Stimulated activated CD4-positive, alpha-beta T cell treated with anti-CD3 and anti-CD28 coated beads, Interleukin-15, amount 100 ng/mL, for 48 hours (primary cell): ENCODE measurements at places on chromosomes 4 and X.

DNA sequence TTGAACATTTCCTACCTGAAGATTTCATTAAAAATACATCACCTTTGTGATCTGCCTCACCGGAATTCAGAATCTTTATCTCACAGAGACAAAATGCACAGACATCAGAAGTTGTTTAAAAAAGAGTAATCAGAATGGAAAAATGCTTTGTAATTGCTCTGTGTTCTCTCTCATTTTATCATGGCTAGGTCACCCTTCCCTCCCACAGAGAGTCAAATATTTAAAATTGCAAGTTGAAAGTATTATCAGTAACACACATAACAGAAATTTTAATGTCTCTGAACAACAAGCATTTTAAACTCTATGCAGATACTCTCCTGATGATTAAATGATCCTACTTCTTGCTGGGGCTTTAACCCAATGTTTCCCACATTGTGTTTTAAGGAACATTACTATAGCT, 362.0 kb downstream of the CBLL2 start:
- no peak for DNase-seq

DNA sequence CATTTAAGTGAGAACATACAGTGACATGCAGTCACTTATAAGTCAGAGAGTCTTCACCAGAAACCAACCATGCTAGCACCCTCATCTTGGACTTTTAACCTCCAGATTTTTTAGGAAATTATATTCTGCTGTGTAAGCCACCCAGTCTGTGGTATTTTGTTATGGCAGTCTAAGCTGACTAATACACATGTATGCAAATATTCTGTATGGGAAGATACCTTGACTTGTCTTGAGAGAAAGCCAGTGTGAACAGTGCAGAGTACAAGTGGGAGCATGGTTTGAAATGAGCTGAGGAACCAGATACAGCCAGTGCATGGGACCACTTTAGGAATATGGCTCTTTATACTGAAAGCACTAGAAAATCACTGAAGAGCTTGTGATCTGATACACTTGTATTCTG, 110.4 kb upstream of the MAP9 start:
- DNase-seq = no peak

DNA sequence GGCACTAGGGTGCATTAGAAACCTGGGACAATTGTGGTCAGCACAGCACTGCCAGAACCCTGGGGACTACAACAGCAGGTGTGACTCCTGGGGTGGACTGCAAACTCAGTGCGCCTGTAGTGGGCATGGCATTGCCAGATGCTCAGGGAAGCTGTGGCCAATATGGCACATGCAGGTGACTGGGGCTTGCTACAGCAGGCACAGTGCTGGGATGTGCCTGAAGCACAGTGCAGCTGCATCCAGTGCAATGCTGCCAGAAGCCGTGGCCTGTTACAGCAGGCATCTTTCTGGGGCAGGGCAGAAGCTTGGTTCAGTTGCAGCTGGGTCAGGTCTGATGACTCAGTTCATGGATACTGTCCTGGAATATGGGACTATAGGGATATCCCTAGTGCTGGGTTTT, 445.8 kb downstream of the CCSER1 start:
- DNase-seq = no peak

GRCh38 chr4:107432451-107432850, 287.6 kb downstream of the PAPSS1 start:
- no peak for DNase-seq

DNA sequence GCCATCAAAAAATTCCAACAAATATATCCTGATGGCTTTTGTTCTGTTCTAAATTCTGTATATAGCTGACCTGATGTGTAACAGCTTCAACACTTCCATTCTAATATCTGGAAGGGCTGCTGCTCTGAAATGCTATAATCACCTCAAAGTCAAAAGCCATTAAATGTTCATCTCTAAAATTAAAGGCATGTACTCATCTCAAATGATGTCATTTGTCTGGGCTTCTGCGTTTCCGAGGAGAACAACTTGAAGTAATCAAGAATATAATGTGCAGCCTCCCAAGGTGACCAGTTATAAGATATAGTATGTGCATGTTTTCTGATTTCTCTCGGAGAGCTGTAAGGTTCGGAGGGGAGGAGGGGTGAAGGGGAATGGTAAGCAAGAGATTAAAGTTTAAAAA, 237.6 kb downstream of the SCFD2 start:
- no peak for DNase-seq

GRCh38 chrX:154329294-154329693, 33.7 kb downstream of the TKTL1 start:
- DNase-seq = no peak

- no peak for DNase-seq
Measured at GRCh38 chrX:121014826-121015225, 29.3 kb upstream of the CT47A1 start.

- DNase-seq = no peak
Measured at GRCh38 chr4:15652841-15653240, 2.3 kb downstream of the FBXL5 start.

DNA sequence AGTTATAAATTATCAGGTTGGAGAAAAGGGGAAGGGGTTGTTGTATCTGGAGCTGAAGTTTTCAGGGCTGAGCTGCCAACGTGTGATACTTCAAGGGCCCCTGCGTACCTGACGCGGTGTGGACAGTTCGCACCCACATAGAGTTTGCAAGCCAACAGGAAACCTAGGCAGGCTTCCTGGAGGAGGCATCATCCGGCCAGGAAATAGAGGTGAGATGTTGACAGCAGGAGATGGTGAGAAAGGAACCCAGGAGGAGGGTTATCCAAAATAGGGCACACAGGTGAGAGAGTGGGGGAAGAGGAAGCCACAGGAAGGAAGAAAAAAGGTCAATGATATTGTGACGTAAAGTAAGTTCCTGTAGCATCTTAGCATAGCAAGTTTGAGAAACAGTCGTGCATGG, 127.2 kb downstream of the DHRSX start:
- DNase-seq = no peak

DNA sequence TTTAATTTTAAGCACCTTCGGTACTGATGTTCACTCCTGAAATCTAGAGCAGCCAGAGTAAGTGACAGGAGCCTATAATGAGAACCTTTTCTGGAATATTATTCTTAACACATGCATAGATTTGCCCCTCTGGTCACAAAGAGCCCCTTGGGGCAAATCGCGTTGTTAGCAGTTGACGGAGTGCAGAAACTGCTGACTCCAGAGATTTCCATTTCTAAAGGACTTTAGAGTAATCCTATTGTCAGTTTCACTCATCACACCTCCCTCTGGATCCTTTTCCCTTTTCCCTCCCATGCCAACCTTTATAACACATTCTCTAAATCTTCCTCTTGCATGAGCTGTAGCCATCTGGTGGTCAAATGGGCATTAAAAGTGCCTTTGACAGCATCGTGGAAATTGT, 264.9 kb upstream of the PRPS2 start:
- no peak for DNase-seq

DNA sequence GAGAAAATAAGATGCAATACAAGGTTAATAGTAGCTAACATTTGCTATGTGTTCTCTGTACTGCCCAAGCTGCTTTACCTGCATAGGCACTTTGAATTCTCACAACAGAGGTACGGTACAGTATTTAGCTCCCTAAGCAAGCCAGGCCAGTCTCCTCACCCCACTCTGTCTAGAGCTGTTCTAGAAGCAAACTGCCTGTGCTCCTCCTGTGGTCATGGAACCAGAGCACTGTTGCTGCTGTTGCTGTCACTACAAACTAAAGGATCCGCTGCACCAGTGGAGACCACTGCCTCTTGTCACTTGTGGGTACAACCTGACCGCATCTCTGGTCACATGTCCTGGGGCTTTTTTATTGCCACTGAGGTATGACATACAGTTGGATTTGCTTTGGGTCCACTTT, 19.6 kb downstream of the ZNF330 start:
- no peak for DNase-seq

DNA sequence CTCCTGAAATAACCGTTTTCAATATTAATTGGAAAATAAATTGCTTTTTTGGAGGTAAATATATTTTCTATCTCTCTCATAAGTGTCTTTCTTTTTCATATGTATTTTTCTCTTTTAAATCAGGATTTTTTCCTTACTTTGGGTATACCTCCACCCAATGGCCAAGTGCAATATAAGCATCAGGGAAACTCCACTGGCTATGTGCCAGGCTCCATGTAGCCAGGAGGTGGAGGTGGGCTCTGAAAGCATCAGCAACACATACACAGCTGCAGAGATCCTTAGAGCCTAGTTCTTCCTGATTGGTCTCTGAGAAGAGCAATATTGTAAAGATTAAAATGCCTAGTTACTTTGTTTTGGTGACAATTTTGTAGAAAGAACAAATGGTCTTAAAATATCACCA, 3.4 kb downstream of the GABRA2 start:
- no peak for DNase-seq

DNA sequence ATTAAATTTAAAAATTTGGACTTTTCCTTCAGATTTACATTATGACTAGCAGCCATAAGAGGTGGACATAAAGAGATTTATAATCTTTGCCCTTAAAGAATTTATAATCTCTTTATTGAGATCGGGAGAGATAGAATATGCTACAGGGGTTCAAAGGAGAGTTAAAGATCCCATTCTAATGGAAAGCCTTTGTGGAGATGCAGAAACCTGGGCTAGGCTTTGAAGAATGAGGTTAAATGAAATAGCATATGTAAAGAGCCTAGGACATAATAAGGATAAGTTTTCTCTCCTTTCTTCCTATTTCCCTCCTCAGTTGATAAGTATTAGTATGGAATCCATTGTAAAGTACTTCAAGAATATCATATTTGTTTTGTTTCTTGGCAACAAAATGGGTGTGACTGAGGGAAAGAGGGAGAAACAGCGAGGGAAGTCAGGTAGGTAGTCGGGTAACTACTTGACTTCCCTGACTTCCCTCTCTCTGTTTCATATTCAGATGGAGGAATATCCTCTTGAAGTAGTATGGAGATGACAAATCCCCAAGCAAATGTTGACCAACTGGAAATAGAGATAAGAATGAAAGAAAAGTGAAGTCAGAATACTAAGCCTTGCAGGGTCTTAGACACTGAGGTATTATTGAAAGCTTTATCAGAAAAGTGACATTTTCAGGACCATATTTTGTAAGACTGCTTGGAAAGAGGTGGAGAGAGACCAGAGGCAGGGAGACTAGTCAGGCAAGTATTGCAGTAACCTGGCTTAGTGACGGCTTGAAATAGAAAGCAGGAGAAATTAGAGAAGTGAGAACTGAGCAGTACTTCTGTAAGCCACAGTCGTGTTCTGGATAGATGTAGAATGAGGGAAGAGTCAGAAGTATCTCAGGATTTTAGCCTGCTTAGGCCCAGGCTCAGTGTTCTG, 82.9 kb downstream of the PDLIM5 start:
- DNase-seq = no peak

GRCh38 chrX:39839371-39839770, 258.4 kb downstream of the BCOR start:
- DNase-seq = no peak

DNA sequence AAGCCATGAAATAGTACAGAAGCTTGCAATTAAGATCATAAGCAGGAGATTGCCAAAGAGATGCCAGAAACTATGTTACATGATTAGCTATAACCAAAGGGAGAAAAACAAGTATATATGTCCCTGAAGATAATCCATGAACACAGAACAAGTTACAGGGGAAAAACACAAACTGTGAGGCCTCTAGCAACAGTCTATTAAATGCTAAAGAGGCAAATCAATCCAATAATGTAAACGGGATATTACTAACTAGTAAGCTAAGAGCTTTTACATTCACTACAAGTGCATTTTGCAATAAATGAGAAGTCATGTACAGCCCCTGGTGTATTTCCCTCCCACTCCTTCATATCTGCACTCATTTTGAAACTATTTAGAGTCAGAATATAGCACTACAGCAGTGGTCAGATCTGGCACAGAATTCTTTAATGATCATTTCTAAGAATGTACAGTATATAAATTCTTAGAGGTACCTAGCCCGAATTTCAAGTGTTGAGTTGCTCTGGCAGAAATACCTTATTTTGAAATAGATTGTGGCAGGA, 449.8 kb upstream of the SMIM31 start:
- no peak for DNase-seq

DNA sequence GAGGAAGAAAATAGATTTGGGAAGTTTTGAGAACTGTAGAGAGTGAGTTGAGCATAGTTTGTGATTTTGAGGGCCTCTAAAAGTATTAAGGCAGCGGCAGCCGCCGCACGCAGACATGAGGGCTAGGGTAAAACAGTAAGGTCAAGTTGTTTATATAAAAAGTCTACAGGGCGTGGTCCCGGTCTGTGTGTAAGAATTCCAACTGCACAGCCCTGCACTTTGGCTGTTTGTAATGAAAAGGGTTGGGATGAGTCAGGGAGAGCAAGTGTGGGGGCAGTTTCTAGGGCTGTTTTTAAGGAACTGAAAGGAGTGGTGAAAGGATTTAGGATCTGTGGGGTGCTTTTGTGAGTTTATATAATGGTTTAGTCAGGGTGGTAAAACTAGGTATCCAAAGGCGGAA, 55.0 kb downstream of the BEX3 start:
- DNase-seq = no peak

DNA sequence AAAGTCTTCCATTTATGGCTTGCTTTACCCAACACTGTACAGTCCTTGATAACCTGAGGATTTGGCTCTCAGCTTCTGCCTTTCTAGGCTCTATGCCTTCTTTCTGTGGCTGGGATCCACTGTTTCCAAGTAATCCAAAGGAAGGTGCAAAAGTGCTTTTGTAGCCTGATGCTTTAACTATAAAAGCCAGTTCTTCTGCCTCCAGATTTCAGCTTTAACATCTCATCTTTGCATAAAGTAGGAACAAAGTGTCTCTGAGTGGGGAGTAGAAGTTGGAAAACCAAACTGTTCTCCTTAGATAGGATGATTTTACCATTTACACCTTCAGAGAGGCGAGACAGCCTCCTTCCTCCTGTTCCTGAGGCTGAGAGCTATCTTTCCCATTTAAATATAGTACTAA, 11.1 kb upstream of the SEC24D start:
- DNase-seq = no peak

DNA sequence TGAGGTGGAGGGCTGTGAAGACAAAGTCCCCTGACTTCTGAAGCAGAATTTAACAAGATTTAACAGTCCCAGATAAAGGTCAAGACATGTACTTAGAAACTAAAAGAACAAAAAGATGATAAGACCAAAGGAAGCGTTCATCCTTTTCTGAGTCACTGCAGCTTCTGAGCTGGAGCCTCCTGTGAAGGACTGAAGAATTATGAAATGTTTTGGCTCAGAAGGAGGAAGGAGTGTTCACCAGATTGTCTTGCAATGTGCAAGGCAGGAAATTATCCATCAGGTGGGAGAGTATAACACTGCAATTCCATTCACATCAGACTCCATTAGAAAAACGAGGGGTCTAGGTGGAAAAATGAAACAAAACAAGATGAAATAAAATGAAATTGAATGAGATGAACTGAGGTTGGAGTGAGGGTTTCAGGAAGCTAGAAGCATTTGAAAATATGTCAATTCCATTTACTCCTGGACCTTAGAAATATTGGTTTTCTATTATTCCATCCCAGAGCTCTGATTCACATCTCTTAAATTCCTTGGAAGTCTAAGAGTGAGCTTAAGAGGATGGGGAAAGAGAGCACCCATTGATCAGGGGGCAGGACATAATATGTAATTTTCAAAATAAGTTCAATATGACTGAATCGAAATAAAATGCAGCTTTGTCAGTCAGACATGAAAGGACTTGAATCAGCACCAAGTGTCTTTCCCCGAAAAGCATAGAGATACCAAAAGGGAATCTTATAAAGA, 186.1 kb upstream of the LNX1 start:
- DNase-seq = no peak
